ENCODE measurements at places on chromosomes 12 and 14.

- DNase-seq: no peak
Observed at GRCh38 chr12:104784592-104784991, 173.5 kb downstream of the SLC41A2 start.

DNA sequence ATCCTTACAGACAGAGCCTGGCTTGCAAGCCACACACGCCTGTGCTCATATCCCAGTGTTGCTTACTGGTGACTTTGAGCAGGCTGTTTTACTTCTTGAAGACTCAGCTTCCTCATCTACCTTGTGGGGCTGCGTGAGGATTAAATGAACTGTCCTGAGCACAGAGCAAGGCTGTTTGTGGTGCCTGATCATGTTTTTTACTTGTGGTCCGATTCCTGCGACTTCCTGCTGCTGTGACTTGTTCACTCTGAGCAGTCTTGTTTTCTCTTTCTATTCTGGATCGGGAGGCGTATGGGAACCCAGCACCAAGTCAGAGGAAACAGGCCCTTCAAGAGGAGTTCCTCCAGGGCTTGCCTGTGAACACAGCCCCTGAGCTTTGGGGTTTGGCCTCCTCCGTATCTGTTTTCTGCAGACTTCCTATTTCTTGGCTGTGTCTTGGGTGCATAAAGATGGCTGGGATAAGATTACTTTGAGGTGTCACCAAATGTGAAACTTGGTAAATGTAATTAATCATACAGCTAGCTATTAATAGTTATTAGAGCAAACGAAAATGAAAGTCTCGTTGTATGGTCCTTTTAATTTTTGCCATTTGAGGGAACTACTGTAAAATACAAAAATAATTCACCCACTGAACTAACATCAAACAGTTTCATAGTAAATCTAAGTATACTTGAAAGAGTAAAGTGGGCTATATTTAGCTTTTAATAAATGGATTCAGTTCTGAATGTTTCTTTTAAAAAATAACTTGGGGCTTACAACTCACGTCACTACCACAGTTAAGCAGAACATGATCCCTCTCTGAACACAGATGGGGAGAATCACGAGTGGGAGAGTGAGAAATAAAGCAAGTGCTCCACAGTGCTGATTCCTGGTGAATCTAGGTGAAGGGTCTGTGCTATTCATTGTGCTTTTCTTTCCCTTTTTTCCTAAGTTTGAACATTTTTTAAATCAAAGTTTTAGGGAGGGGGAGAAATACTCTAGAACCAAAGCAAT is 251.5 kb downstream of the FOXN3 start:
- no peak for DNase-seq

DNA sequence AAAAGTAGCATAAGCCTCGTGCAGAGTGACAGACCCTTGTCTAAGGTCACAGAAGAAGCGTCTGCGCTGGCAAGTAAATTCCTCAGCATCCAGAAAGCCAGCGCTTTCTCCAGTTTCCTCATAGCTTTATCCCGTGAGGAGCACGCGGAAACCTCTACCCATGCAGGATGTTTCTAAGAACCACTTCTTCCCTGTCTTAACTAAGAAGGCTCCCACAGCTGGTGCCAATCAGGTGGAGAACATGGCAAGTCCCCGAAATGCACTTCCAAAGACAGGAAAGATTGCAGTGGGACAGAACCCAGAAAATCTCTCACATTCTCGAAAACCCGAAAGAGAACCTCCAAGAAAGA is 968 bp upstream of the ARID4A start:
- DNase-seq: no peak

- DNase-seq: peak; percentile 55
Observed at GRCh38 chr12:82527165-82527780, 159.4 kb upstream of the TMTC2 start.

DNA sequence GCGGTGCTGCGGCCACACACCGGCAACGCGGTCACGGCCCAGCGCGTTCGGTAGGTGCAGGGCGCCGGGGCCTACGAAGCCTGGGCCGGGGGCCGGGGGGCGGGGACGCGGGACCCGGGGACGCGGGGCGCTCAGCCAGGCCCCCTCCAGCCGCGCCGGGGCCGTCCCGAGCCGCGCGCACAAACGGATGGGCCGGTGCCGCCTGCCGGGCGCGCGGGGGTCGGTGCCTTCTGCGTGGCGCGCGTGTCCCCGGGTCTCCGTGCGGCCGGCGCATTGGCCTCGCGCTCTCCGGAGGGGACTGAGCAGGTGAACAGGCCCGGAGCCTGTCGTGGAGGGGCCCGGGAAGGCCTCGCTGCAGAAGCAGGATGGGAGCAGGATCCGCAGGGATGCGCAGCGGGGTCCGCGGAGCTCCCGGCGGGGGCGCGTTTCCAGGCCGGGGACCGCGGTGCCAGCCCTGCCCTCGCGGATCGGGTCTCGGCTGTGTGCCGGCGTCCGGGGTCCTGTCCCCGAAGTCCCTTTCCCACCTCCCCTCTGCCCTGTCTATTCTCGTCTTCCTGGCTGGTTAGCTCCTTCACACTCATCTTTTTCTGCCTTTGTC is 421 bp downstream of the GLT1D1 start:
- DNase-seq: peak; percentile 49

DNA sequence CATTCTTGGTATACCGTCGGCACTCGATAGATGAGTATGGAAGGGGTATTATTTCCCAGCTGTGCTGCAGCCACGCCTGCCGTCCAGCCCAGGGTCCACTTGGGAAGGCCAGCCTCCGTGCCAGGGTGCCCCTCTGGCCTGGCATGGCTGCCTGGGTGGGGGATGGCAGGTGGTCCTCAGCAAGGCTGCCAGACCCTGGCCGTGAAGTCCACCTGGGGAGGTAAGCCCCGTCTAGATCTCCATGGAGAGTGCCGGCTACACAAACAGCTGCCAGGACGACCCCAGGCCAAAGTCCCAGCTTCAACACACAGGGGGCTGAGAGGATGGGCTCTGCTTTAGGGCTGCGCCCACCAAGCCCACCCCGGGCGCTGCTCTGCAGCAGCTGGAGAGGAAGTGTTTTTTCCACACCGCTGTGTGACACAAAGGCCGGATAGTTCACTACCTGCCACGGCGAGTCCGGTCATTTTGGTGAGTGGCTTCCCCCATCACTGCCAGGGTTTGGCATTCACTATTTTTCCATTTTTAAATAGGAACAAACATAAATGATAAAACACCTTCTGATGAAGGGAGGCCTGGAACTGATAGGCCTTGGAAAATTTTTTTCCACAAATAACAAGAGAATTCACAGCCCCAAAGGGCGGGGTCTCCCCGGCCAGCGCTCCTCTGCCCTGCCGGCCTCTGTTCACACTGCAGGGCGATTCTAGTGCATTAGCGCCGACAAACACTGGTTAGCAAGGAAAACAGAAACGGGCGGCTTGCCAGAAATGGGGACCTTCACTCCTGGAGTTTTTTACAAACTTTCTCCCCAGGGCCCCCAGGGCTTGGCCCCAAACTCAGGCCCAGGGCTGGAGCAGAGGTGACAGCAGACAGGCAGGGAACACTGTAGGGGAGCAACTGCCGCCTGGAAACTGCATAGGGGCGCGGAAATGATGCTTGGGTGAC is 161.5 kb downstream of the CALM1 start:
- DNase-seq: no peak

- DNase-seq: no peak
Observed at GRCh38 chr14:35741345-35742031, 67.6 kb downstream of the RALGAPA1 start.

GRCh38 chr12:124550123-124551089 is 17.0 kb downstream of the NCOR2 start:
- no peak for DNase-seq

- no peak for DNase-seq
Observed at GRCh38 chr14:75435473-75435872, 7.7 kb downstream of the JDP2 start.

DNA sequence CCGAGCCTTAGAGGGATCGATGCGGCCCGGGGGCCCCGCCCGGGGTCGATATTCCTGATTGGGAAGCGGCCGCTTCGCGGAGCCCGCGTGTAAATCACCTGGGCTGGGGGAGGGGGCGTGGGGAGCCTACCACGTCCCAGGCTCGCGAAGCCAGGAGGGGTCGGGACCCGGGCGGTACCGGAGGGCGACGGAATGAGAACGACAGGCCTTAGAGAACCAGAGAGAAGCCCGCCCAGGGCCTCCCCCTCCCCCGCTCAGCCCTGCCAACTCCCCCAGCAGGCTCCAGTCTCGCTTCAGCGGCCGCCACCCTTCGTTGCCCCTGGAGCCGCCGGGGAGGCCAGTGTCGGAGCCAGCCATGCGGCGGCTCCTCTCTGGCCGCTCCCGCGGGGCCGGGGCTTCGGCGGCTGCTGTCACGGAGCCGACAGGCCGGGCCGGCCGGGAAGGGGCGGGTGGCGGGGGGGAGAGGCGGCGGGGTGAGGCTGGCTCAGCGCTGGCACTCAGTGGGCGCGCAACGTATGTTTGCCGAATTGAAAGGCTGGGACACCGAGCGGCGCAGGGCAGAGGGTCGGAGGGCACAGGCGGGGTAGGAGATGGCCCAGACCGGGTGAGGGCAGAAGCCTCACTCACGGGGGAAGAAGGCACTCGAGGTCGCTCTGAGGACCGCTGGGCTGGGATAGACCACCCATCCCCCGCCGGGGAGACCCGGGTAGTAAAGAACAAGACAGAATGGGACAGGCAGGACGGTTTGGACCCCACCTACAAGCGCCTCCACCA is 1.4 kb upstream of the DNAJC22 start:
- DNase-seq: no peak

DNA sequence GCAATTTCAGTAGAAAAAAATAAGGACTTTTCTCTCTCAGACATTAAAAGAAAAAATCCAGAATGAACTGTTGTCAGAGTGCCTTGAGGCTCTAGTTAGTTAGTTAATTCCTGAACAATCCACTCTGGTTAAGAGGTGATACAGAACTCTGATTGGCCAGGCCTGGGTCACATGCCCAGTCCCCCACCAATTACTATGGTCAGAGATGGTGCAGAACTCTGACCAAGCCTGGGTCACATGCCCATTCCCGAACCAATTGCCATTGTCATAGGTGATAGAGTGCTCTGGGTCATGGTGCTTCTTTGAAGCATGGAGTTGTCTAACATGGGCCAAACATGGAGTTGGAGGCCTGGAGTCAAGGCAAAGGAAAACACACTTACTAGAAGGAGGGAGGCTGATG is 11.1 kb upstream of the MYO1H start:
- no peak for DNase-seq

DNA sequence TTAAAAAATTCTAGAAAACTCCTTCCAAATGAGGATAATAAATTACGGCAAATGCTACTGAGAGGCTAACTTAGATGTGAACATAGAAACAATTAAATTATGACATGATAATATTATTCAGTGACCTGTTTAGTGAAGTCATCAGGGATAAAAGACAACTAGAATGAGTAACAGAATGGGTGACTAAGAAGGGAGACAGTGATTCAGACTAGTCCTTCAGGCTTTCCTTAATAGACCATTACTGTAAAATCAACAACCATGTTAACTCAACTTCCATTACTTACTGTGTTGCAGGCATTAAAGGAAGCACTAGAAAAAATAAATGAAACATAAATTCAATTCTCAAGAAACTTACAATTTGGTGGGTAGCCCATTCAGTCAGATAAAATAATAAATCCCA is 543.9 kb upstream of the LRFN5 start:
- DNase-seq: no peak

GRCh38 chr14:56036353-56036752 is 81.9 kb upstream of the PELI2 start:
- no peak for DNase-seq

DNA sequence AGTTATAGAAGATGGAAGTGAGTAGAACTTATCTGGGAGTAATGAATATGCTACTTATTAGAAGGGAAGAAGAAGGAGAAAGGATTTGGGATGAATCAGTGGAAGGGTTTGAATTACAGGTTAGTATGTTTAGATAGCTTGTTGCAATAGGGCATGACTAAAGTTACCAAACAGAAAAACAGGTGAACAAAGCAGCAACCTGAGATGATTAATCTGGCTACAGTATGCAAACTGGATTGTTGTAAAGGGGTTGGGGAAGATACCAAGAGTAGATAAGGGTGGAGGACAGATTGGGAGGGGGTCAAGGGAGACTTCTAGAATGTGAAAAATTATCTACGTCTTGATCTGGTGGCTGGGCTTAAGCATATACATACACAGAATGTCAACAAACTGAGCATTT is 73.4 kb upstream of the CLEC14A start:
- DNase-seq: no peak

DNA sequence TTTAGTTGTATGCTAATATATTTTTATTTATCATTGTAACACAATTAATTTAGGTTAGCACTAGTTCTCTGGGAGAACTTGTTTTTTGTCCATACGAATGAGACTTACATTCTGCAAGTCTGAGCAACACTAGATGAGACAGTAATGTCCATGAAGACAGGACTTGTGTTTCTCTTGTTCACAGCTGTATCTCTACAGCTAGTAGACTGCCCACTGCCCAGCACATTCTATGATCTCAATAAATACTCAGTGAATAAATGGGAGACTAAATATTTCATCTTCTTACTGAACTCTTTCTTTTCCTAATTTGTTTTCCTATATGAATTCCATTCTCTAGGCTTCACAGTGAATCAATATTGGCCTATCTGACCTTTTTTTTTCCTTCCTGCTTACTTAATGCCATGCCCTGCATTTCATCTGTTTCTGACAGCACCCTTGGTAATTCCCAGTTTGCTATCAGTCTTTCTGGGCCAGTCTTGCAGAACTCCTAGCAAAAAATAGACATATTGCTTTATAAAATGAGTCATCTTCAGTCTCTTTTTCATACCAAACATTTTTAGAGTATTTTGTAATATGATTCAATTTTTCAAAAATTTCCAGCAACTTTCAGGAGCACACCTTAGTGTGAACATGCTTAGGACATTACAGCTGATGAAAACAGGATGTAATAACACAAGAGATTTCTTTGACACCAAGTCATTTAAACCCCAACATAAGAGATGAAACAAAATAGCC is 185.5 kb upstream of the ATP2B1 start:
- no peak for DNase-seq

GRCh38 chr12:113418213-113418879 is 3.8 kb upstream of the SDSL start:
- DNase-seq: no peak

DNA sequence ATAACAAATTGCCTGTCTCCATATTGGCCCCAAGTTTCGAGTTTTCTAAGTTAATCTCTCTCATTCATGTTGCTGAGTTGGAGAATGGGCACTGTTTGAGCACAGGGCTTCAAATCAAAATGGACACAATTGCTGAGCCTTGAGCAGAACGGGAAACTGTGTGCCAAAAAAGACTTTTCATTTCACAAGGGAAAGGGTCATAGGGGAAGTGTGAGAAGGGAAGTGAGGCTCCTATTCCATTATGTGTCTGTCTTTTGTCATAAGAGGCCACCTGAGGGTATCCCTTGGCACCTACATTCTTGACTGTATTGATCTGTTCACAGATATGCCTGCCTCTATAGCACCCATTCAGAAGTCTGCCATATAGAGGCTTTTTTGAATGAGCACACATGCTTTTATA is 59.1 kb downstream of the TTLL5 start:
- DNase-seq: no peak

- DNase-seq: no peak
Observed at GRCh38 chr12:16531621-16532020, 74.3 kb downstream of the LMO3 start.

GRCh38 chr12:124481257-124481750 is 86.1 kb downstream of the NCOR2 start:
- no peak for DNase-seq

GRCh38 chr12:32860192-32860591 is 36.4 kb downstream of the PKP2 start:
- no peak for DNase-seq

GRCh38 chr12:66217342-66217917 is 28.4 kb downstream of the IRAK3 start:
- no peak for DNase-seq

GRCh38 chr12:93229494-93230325 is 148.0 kb upstream of the NUDT4 start:
- DNase-seq: no peak

Data from right forelimb (tissue), 1 donor.